ENCODE measurements at places on chromosomes 11 and 22.

GRCh38 chr11:106477776-106478175, 400.3 kb downstream of the AASDHPPT start:
- DNase-seq: no peak

- no peak for DNase-seq
Observed at GRCh38 chr11:5624489-5625279, at the start of gene TRIM34. Gene TRIM34 (plus strand): TSS chr11:5625001. CDS start chr11:5632332, 7,331 bp downstream.

- no peak for DNase-seq
Observed at GRCh38 chr11:102986815-102987214, 31.3 kb upstream of the MMP13 start.

GRCh38 chr22:40908895-40909294, 42.3 kb upstream of the RBX1 start:
- DNase-seq: no peak

DNA sequence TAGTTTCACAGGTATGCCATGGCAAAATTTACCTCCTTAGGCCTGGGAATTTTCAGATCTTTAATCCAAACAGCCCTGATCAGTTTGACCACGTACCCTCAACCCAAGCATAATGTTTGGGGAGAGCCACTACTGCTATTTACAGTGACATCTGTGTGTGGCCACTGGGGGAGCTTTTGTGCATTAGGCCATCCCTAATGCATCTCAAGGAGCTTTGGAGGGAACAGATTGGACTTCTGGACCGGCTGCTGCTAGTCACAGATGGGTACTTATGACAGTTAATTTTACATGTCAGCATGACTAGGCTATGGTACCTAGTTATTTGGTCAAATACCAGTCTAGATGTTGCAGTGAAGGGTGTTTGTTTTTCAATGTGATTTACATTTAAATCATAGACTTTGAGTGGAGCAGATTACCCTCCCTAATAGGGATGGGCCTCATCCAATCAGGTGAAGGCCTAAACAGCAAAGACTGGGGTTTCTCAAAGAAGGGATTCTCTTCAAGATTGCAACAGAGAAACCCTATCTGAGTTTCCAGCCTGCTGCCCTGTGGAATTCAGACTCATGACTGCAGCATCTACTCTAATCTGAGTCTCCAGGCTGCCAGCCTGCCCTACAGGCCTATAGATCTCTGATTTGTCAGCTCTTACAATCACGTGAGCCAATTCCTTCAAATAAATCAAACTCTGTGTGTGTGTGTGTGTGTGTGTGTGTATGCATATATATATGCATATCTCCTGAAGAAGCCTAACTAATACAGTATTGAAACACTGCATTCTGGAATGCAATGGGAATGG, 38.0 kb upstream of the GALNT18 start:
- no peak for DNase-seq

Data from AG04450 (cell line).